NCI-H1092 (cell line): ENCODE measurements at places on chromosomes 12 and 14.

DNA sequence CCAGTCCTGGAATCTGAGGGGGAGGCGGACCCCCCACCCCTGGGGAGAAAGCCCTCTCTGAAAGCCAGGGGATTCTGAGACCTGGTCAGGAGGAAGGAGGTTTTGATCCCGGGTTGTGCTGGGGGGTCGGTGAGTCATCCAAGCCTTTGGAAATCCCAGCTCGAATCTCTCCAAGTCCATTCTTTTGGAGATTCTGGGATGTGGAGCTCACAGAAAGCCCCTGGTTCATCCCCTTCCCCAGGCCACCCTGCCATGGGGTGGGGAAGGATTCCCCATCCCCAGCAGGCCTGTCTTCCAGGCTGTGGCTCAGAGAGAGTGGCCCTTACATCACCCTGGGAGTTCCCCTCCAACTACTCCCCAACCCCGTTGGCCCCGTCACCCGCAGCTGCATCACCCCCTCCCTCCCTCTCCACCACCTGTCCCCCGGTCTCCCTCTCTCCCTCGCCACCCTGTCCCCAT lies 14.3 kb downstream of the EXOC3L4 start:
- DNase-seq, result no peak

GRCh38 chr12:123643911-123644310 lies 10.3 kb downstream of the GTF2H3 start:
- no peak for DNase-seq

DNA sequence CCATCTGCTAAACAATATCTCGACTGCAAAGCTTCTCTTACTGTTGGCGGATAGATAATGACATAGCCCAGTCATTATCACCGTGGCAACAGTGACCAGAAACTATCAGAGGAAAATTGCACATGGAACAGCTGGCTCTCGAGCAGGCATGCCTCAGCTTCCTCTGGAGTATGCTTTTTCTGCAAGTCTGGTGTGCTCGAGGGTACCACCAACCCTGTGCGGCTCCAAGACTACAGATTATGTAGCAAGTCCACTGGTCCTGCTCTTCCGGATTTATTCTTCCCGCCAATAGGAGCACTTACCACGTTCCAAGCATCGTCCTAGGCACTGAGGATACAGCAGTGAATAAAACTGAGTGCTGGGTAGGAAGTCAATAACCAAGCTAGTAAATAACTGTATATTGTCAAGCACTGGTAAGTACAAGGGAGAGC lies 1.4 kb upstream of the GLRX5 start:
- peak; percentile 22 for DNase-seq

DNA sequence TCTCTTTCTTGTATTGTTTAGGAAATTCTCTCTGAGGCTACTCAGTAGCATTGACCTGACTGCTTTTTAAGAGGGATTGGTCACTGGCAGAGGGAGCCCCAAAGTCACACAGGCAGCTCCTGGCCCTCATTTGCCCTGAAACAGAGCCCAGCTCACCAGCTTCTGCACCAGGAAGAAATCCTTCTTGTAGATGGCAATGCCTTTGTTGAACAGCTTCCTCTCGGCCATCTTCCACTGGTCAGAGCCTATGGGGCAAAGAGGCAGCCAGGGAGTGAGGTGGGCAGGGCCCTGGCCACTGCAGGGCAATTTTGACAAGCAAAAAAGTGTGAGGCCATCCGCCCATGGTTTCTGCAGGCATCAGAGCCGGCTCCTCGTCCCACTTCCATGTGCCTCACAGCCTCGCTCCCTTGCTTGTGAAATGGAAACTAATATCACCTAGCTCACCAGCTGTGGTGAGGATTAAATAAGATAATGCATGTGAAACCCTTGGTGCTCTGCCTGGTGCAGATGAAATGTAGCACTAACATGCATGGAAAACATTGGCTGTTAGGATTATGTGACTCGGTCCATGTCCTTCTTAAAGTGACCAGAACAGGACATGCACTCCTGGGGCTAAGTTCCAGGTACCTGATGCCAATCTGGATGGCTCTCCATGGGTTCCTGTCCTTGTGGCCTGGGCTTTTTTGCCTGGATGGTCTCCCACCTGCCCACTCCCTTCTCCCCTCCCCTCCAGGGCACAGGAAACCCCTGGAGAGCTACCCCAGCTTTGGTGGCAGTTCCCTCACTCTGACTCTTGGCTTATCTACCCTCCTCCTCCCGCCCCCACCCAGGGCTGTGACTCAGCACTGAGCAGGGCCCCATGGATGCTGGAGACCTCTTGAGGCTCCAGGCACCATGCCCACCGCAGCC lies 11.2 kb upstream of the PNMA1 start:
- no peak for DNase-seq

GRCh38 chr12:107783406-107784376 lies 9.2 kb downstream of the ASCL4 start:
- DNase-seq, result no peak

DNA sequence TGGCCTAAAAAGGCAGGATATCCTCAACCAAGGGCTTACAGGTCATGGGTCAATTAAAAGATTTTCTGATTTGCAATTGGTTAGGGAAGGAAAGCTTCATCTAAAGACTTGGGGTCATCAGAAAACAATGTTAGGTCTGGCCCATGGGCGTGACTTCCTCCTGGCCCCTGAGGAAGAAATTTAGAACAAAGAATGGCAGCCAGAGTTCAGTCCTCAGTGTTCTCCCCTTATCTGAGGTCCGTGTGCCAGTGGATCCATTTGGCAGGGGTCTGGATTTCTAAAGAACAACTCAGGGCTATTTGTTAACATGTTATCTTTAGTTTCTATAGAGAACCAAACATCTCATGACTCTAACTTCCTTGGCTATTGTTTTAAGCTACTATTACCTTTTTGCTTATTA lies 27.8 kb upstream of the NFYB start:
- DNase-seq, result no peak

- no peak for DNase-seq
Observed at GRCh38 chr14:89564286-89564957, 147.4 kb upstream of the FOXN3 start.

DNA sequence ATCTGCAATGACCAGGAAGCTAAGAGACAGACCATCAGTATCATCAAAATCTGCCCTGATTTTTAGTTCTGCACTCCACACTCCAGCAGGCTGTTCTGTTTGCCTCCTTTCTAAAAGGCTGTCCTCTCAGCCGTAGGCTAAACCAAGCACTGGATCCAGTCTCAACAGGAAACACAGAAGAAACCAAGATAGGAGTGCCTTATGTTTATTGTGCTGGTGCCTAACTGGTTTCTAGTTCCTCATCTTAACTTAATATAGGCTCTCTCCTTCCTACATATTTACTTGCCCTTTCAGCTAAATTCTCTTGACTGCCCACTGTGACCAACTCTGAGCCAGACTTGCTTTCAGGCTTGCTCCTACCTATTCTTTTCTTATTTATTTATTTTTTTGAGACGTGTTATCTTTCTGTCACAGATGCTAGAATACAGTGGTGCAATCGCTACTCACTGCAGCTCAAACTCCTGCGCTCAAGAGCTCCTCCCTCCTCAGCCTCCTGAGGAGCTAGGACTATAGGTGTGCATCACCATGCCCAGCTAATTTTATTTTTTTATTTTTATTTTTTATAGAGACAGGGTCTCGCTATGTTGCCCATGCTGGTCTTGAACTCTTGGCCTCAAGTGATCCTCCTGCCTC lies 30.8 kb downstream of the GALNT4 start:
- no peak for DNase-seq

DNA sequence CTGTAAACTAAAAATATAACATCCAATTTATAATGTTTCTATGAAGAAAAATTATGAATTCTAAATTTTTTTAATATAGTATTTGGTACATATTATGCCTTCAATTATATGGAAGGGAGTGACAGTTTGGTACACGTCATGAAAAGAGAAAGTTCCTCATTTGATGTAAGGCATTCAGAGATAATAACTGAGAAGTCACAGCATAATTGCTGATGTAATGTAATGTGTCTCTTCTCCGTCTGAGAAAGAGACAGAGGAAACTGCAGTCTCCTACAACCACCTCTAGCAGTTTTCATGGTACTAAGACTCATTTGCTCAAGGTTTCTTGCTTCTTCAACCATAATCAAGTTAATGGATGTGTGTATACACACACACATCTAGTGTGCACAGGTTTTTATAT lies 2.3 kb upstream of the CD69 start:
- DNase-seq, result no peak

GRCh38 chr12:58766513-58766870 lies 153.8 kb downstream of the LRIG3 start:
- DNase-seq, result no peak

DNA sequence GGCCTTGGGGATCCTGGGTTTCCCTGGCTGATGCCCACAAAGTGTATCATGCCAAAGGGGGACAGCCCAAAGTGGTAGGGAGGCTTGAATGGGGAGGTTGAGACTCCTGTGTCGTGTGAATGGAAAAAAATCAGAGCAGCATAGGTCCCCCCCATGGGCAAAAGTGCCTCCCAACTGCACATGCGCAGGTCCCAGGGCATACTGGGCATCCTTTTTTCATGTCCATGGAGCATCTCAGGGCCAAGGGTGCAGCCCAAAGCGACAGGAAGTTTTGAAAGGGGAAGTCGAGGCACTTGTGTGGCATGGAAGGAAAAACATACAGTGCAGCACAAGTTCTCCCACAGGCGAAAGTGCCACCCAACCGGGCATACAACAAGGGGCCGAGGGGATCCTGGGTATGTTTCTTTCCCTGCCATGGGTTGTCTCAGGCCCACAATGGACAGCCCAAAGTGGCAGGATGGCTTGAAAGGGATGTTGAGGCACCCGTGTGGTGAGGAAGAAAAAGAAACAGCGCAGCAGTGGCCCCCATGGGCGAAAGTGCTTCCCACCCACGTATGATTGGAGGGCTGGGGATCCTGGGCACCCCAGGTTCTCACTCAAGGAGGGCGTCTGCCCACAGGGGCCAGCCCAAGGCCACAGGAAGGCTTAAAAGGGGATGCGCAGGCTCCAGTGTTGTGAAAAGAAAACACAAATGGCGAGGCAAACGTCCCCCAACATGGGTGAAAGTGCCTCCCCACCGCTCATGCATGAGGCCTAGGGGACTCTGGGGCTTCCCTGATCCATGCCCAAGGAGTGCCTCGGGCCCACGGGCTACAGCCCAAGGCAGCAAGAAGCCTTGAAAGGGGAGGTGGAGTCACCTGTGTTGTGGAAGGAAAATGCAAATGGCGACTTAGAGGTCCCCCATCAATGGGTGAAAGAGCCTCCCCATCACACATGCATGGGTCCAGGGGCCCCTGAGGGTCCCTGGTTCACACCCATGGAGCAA lies 573.7 kb downstream of the ALG10 start:
- no peak for DNase-seq

DNA sequence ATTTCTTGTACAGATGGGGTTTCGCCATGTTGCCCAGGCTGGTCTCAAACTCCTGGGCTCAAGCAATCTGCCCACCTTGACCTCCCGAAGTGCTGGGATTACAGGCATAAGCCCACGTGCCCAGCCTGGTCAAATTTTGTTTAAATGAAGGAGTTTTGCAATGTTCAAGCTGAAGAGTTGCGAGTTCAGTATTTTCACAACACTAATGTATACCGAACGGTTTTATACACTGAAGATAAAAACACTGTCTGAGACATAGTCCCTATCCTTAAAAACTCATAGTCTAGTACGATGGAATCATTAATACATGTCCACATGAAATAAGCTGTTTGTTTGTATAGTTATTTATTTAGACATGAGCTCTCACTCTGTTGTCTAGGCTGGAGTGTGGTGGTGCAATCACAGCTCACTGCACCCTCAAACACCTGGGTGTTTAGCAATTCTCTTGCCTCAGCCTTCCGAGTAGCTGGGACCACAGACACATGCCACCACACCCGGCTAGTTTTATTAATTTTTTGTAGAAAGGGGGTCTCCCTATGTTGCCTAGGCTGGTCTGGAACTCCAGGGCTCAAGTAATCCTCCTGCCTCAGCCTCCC lies 15.4 kb downstream of the TRAPPC6B start:
- DNase-seq, result no peak

GRCh38 chr12:104060791-104061190 lies 3.5 kb upstream of the HCFC2 start:
- no peak for DNase-seq

GRCh38 chr12:50986966-50987737 lies 34.8 kb downstream of the HIGD1C start:
- no peak for DNase-seq

- no peak for DNase-seq
Observed at GRCh38 chr14:102390064-102390855, 27.5 kb downstream of the TECPR2 start.

- no peak for DNase-seq
Observed at GRCh38 chr14:72126091-72126490, 193.9 kb downstream of the RGS6 start.

DNA sequence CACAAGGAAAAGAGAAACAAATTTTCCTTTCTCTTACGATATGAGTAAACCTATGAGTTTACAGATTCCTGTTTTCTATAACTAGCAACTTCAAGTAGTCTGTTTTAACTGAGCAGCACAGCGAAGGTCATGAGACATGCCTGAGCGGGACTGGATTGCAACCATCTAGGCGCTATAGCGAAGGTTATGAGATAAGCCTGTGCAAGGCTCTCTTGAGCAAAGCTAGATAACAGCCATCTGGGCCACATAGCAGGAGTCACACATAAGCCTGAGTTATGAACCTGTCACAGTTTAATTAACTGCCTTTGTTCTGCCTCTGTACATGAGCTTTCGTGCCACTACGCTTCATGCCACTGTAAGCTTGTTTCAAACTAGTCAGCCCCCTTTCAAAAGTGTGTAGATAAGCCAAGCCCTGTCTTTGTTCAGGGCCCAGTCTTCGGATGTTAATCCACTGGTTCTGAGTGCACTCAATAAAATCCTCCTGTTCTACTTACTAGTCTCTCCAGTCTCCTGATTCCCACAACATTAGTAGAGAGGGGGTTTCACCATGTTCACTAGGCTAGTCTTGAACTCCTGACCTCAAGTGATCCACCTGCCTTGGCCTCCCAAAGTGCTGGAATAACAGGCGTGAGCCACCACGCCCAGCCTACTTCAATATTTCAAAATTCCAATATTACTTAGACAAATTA lies 47.1 kb downstream of the SEC23A start:
- no peak for DNase-seq

DNA sequence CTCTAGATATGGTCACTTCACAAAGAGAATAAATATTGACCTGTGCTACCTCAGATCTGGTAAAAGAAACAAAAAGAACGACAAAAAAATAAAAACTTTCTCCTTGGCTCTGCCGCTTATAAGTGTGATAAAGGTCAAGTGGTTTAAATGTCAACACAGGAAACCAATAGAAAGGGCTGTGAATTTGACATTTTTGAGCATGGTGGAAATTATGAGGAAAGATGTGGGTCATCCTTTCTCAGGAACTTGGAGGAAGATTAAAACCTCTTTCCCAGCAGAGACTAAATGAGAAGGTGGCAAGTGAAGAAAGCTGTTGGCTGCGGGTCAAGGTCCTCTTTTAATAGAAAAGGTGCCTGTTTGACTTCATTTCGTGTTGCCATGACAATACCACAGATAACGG lies 28.2 kb downstream of the TESPA1 start:
- DNase-seq, result no peak
